DND-41 (cell line): ENCODE measurements at places on chromosomes 3 and 15.

DNA sequence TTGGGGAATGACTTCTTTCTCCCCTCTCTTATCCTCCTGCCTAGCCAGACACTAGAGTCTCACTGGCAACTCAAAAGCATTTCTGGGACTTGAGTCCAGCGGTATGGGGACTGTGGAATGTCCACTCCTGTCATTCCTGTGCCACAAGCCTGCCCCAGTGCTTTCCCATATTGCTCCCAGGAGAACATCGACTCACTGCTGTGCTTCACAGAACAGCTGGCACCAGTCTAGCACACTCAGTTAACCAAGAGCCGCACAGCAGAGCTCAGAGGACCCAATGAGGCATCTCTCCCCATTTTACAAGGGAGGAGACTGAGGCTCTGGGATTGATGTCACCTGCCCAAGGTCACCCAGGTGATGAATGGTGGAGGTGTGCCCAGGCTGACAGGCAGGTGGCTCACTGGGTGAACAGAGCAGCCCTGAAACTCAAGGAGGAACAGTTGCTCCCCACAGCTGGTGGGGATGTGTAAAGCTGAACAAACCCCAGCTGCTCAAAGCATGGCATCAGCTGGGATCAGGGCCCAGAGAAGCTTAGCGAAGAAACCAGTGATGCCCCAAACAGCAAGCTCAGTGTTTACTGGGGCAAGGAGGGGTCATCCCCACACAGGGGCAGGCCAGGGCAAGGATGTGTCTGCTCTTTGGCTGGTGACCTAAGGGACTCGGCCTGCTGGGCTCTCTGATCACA lies 35.4 kb upstream of the DUSP7 start:
- no peak for DNase-seq

DNA sequence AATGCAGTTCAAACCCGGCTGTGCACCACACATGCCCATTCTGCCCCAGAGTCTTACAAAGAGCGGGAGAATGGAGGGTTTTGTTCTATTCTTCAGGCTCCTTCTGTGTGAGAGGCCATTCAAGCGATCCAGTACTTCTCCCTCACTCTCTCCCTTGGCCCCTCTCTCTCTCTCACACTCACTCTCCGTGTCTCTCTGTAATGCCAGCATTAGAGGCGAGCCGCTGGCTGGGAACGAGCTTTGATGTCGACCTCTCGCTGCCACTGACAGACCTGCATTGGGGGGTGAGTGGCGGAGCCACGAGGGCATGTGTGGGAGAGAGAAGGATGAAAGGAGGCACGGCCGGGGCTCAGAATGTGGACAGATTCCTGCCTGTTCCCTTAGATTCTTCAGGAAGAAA lies 231.7 kb upstream of the ARRDC4 start:
- no peak for DNase-seq

GRCh38 chr3:31962801-31963205 lies 18.3 kb downstream of the OSBPL10 start:
- no peak for DNase-seq

- peak; percentile 34 for DNase-seq
These were observed 40.2 kb downstream of the SUMF1 start for GRCh38 chr3:4426782-4427344.

DNA sequence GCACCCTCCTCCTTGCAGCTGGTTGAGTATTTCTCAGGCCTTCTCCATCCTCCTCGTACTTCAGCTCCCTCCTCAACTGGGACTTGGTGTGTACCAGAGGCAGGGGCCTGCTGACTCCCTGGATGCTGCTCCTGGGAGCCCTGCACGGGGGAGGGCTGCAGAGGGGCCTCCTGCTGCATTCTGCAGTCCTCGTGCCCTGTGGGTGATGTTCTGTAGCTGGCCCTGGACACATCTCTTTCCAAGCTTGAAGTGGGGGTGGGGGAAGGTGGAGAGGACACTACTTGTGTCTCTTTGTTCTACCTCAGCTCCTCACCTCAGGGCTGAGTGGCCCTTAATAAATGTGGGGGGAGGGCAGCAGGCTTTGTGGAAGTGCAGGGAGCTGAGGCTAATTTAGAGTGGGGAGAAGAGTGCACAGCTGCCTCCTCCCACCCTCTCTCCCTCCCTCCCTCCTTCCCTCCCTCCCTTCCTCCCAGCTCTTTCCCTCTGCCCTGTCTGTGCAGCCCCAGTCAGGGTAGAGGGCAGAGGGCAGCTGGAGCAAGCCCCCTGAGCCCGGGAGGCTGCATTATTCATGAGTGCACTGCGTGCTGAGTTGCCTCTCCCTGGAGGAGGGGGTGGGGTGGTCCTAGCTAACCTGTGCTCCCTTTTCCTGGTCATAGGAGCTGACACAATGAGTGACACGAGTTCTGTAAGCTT lies 3.7 kb upstream of the GRM2 start:
- no peak for DNase-seq

DNA sequence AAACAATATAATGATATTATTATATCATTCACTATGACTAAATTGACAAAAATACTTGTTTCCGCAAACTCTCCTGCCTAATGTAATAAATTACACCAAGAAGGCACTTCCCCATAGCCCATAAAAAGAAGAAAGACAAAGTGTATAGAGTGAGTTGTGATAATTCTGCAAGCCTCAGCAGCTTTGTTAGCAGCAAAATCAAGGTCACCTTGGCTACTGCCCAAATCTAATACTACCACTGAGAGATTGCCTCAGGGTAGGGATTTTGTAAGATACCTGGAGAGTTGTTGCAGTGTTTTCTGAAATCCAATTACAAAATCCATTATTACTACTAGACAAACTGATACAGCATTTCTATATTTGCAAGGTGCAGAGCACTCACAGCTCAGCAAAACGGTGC lies 503.5 kb downstream of the FGF12 start:
- no peak for DNase-seq

DNA sequence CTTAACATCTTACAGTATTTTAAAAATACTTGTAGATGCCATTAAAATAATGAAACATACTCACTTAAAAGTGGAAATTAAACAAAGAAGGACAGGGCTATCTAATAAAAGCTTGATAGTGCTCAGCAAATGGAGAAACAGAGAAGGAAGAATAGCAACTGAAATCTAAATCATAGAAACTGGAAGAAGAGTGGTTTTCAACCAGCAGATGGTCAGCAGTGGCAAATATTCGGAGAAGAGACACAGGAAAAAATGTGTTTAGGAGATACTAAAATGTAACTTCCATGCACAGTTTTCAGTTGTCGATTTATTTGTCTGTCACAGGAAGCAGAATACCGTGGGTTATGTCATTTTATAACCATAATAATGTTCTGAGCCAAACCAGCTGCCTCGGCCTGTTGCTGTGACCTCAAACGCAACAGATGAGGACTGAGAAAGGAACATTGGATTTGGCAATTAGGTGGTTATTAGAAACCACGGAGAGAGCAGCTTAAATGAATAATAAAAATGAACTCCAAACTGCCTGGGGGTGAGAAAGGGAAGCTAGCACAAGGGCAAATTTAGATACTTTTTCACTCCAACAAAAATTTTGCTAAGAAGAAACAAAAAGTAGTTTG lies 246.6 kb upstream of the KCNMB2 start:
- DNase-seq, result no peak

GRCh38 chr3:178562143-178562946 lies 26.1 kb downstream of the KCNMB2 start:
- no peak for DNase-seq

DNA sequence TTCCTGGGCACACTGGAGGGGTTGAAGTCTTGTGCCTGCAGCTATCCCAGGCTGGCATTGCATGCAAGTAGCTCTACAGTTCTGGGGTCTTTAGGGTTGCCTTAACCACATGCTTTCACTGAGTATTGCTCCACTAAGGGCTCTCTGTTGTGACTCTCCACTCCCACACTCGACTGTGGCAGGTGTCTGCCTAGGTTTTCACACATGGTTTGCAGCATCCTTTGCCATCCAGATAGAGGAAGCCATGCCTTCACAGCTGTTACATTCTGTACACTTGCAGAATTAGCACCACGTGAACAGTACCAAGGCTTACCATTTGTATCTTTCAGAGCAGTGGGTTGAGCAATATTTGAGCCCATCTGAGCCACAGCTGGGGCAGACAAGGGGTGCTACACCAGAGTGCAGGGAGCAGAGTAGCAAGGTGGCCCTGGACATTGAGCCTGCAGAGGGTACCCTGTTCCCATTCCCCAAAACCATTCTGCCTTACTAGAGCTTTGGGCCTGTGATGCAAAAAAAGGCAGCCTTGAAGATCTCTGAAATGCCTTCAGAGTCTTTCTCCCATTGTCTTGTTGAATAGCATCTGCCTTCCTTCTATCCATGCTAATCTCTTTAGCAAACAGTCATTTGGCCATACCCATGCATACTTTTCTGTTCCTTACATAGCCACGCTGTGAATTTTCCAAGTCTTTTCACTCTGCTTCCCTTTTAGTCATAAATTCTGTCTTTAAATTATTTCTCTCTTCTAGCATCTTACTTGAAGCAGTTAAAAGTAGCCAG lies 95.2 kb upstream of the PLCL2 start:
- peak; percentile 19 for DNase-seq

DNA sequence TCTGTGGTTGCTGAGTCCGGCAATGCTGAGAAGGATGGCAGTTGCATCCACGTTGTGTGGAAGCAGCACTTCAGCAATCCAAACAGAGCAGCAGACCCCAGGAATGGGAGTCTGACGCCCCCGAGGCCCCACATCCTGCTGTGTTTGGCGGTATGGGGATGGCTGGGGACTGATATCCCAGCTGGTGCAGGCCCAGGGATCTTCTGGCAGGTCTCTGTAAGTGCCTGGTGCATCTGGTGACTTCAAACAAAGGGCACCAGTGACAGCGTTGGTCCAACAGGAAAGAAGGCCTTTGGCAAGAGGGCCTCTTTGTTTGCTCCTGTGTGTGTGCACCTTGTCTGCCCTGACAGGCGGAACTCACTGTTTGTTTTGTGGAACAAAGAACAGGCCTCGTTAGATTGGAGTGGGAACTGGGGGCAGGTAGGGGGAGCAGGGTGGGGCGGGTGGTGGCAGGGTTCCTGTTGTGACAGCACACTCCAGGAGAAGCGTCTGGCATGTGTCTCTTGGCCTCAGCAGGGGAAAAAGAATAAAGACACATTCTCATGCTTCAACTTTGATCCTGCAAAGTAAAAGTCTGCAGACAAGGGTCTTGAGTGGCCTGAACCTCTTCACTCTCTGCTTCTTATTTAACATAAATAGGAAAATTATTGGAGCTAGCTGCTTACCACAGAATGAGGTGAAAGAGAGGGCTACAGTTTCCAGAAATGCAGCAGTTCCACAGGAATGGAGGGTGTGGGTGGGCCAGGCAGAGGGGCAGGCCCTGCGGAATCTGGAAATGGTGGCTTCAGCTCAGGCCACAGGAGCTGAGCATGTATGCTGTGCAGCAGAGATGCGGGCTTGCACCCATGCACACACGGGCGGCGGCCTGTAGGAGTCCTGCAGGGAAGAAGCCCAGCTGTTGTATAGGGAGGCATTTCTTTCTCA lies 94.5 kb upstream of the MYZAP start:
- no peak for DNase-seq

- peak; percentile 8 for DNase-seq
These were observed 3.8 kb downstream of the PKM start for GRCh38 chr15:72227192-72227586.

DNA sequence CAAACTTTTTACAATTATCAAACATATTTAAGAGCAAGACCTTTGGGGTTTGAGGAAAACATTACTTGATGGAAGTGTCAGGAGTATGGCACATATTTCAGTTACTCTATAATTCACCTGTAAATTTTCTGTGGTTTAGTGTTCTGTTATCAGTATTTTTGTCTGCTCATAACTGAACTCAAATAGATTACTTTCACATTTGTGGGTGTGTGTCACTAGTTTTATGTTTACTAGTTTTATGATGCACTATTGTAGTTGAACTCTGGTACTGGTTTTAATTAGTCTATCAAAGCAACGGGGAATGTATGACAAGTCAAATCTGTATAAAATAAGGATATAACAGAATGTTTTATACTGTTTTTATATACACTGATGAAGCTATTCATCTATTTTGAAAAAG lies 27.2 kb downstream of the OXSM start:
- DNase-seq, result no peak

- peak; percentile 12 for DNase-seq
These were observed 25.9 kb upstream of the CAPN7 start for GRCh38 chr3:15180042-15180611.

DNA sequence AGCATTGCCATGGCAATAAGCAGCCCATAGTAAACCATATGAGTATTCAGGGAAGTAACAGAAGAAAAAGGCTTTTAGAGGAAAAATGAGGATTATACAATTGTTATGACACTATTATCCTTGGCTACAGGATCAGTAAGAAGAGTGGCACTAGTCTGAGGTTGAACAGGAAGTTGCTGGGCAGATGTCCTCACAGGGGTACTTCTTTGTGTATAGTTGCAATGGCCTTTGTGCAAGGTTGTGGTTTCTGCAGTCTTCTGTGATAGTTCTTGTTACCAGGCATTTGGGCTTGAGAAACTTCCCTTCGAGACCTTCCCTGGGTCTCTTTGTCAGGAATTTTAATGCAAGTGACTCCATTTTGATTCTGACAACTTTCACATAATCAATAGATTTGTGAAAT lies 100.6 kb upstream of the ATP11B start:
- DNase-seq, result no peak

GRCh38 chr3:64094713-64095079 lies 71.4 kb upstream of the PSMD6 start:
- DNase-seq, result no peak

GRCh38 chr3:23550402-23550801 lies 255.4 kb upstream of the UBE2E1 start:
- DNase-seq, result no peak

GRCh38 chr3:120773932-120774331 lies 31.4 kb downstream of the GTF2E1 start:
- no peak for DNase-seq

- no peak for DNase-seq
These were observed 59.4 kb upstream of the VGLL4 start for GRCh38 chr3:11703146-11703545.

GRCh38 chr15:100926258-100926657 lies 7.1 kb downstream of the LRRK1 start:
- DNase-seq, result no peak

GRCh38 chr15:64284042-64284441 lies 71.9 kb downstream of the CSNK1G1 start:
- DNase-seq, result no peak

- no peak for DNase-seq
These were observed 23.3 kb downstream of the IDH2 start for GRCh38 chr15:90078965-90079364.

DNA sequence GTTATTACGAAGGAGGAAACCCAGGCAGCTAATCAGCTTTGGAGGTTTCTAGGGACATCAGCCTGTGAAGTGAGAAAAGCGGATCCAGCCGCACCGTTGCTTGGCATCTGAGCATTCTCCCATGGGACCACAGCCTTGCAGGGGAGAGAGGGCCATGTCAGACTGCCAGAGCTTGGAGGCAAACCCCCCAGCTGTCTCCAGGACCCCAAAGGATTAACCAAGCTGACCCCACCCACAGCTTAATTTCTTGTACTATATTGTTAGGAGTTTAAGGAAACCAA lies 5.1 kb downstream of the IGDCC3 start:
- DNase-seq, result no peak

GRCh38 chr3:152056481-152056880 lies 183.0 kb downstream of the SUCNR1 start:
- DNase-seq, result no peak

- DNase-seq, result no peak
These were observed 24.9 kb upstream of the PLXNA1 start for GRCh38 chr3:126957776-126958637.

- DNase-seq, result no peak
These were observed 50.2 kb upstream of the GMNC start for GRCh38 chr3:190912736-190913135.
